Stimulated activated CD8-positive, alpha-beta memory T cell treated with anti-CD3 and anti-CD28 coated beads, Interleukin-4, amount 100 ng/mL, for 1 hour (primary cell): ENCODE measurements at places on chromosomes 6 and 20.

GRCh38 chr6:134056046-134056445 lies 3.6 kb upstream of the SLC2A12 start:
- DNase-seq: no peak

GRCh38 chr6:129317931-129318820 lies 391.8 kb downstream of the ARHGAP18 start:
- DNase-seq: no peak

GRCh38 chr6:134589512-134589911 lies 271.6 kb upstream of the SGK1 start:
- DNase-seq: no peak

- no peak for DNase-seq
Measured at GRCh38 chr6:30814146-30815040, 69.9 kb upstream of the DDR1 start.

GRCh38 chr6:35183935-35184334 lies 29.8 kb upstream of the SCUBE3 start:
- DNase-seq: no peak

DNA sequence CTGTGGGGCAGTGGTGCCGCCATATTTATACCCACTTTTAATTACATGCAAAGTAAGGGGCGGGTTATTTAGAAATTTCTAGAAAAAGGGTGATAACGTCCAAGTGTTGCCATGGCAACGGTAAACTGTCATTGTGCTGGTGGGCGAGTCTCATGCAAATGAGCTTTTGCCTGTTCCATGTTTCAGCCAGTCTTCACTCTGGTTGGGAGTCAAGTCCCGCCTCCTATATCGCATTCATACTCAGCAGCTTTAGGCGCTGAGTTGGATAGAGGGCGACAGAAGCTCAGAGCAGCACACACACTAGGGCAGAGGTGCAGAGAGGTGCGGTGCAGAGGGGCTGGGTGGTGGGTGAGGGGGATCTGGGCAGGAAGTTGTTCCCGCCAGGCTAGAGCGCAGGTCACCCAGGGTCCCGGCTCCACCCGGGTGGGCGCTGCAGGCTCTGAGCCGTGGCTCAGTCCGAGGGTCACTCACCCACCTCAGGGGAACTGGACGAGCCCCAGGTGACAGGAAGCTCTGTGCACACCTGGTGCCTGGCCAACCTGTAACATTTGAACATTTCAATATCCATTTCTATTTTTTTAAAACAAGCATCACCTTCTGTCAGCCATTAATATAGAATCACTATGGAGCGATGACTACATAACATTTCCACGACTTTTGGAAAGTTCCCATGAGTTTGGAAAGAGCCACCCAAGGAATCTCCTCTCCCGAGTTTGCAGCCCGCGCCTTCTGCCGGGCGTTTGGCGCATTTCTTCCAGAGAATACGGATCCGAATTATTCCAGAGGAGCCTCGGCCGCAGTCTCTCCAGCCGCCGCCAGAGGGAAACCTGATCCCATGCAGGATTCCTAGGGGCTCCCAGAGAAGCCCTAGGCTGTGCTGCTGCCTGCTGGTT lies 89.1 kb upstream of the PHACTR3 start:
- no peak for DNase-seq

DNA sequence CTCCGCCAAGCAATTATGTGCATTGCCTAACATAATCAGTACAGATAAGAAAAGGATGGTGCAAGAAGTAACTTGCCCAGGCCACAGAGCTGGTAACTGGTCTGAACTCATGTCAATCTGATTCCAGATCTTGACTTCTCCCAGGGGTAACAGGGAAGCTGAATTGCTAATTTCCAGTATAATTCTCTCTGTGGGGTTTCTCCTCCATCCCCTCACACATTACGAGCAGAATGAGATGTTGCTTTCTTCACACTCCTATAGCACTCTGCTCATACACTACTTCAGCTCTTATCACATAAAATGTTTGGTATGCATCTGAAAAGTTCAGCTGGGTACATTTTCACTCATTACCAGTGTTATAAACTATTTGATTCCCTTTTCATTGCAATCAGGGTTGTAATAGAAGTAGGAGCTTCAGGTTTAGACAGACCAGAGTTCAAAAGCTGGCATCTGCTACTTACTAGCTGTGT lies 24.0 kb upstream of the LRRC1 start:
- DNase-seq: no peak

DNA sequence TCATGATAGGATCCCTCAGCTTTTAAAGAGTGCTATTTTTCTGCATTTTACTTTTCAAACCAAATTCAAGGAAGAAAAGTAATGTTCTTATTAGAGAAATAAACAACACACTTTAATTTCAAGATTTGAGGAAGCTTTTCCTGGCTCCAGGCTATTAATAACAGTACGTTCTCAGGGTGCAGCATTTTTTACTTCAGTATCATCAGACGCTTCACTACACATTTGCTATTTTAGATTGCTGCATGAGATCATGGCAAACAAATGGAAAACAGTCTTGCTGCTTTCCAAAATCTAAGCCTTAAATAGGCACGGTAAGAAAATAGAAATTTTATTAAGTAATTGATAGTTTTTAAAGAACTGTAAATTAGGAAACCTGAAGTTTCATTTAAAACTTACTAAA lies 253.6 kb upstream of the EXOC2 start:
- no peak for DNase-seq

GRCh38 chr6:71855406-71855805 lies 30.9 kb upstream of the RIMS1 start:
- no peak for DNase-seq

- no peak for DNase-seq
Measured at GRCh38 chr6:170505306-170505705, 47.8 kb downstream of the PSMB1 start.

- no peak for DNase-seq
Measured at GRCh38 chr6:43669922-43670622, 17.5 kb downstream of the MRPS18A start.

- no peak for DNase-seq
Measured at GRCh38 chr6:65557224-65557623, 149.8 kb downstream of the EYS start.

DNA sequence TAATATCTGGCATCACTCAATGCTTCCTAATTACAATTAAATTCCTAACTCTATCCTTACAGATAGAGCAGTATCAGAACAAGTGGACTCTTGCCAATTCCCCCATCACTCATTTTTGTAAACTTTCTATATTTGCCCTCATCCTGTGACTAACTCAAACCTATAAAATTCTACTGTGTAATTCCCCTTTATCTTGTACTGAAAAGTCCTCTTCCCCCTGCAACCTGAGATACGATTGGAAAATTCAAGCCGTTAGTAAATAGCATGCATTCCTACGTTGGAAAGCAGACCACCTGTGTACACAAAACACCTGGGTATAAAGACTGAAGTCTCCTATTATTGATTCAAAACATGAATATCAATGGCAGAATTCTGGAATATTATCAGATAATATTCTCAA lies 70.4 kb upstream of the KCNQ5 start:
- DNase-seq: no peak

GRCh38 chr20:57480444-57481160 lies 44.3 kb downstream of the CTCFL start:
- no peak for DNase-seq

GRCh38 chr20:57294550-57294949 lies 28.1 kb upstream of the BMP7 start:
- DNase-seq: no peak

GRCh38 chr6:72931325-72931887 lies 293.9 kb downstream of the KHDC1L start:
- no peak for DNase-seq

- no peak for DNase-seq
Measured at GRCh38 chr6:84908304-84908904, 144.0 kb upstream of the TBX18 start.

GRCh38 chr6:139641376-139641775 lies 266.9 kb upstream of the CITED2 start:
- DNase-seq: no peak

DNA sequence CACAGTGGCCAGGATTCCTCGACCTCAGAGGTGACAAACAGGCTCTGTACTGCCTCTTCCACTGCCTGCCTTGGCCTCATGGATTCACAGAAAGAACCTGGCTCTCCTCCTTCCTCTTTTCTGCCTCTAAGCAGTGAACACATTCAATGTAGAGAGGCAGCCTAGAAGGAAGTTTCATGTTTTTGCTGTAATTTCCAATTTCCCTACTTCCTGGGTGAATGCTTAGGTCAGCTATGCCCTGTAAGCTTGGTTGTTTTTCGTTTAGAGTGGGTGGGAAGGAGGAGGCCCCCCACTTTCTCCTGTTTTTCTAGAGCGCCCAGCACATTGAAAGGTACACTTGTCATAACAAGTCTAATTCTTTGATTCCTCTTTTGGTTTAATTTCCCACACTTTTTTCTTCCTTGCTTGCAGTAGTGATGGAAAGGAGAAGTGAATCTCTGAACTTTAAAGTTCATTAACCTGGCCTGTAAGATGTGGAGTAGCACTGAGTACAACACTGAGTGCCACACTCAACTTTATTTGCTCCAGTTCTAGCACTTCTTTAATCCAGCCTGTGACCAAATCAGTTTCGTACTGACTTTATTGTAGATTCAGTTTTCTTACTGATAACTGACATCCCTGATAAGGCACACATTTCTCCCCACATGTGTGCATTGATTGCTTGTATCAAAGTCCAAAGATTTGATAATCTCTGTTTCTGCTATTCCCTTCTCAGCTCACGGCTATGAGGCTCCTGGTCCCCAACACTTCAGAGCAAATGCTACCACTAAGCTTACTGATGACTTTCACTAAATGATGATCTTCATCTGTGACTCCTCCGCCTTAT lies 100.0 kb upstream of the MAN1A1 start:
- no peak for DNase-seq

DNA sequence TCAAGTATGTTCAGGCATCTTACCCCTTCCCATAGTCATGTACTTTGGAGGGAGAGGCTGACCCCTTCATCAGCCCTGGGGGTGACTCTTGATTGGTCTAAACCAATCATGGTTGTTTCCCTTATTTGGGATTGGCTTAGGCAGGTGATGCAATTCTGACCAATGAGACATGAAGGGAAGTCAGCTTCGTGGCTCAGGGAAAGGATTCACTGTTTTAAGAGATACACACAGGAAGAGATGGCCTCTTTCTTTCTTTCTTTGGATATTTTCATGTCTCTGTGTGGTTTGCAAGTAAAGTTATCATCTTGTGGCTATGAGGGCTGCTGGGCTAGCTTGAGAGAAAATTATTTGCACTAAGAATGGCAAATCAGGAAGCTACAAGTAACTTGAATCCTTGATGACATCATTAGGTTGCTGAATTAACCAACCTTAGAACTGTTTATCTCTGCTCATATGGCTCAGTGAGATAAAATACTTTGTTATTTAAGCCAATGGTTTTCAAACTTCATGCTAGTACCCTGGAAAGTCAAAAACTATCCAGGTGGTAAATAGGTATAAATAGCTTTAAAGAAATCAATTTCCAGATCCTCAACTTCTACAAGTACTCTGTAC lies 144.2 kb upstream of the CENPW start:
- no peak for DNase-seq

GRCh38 chr6:120272038-120272437 lies 922.5 kb upstream of the MAN1A1 start:
- no peak for DNase-seq

- no peak for DNase-seq
Measured at GRCh38 chr6:99810942-99811620, 182.9 kb downstream of the MCHR2 start.

DNA sequence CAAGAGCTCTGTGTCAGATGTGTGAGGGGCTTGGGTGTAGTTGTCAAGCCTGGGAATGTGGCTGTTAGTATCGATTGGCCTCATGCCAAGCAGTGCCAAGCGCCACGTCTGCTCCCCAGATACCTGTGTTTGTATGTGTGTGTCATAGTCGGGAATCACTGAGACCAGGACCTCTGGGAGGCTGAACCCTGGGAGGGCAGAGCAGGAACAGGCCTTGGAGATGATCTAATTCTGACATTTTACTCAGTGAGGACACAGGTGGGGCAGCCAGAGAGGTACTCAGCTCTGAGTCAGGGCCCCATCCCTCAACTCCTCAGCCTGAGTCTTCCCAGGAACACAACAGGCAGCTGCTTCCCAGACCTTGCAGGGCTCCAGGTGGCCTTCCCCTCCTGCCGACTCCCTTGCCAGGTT lies 51.2 kb upstream of the FANCE start:
- DNase-seq: no peak

GRCh38 chr6:125358898-125359297 lies 57.1 kb upstream of the HDDC2 start:
- no peak for DNase-seq

DNA sequence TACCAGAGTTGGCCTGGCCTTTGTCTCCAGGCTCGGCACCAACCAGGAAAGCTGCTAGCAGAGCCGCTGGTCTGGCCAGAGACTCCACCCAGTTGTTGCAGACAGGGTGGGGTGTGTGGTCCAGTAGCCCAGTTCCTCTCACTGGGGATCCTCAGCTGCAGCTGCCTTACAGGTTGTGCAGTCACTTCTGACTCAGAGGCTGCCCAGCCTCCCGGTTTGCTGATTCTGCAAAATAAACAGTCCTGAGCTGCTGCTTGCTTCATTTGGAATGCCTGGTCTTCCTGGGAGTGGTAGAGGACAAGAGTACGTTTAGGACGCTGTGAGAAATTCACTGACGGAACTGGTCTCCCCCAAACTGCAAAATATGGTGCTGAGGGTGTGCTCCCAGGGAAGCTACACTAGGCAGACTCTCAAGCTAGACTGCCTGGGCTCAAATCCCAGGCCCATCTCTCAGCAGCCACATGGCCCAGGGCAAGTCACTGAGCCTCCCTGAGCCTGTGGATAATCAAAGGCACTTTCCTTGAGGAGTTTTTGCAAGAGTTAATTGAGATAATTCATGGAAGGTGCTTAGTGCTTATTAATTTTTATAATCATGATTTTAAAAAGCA lies 246.1 kb downstream of the TFAP2C start:
- no peak for DNase-seq

GRCh38 chr20:37007898-37008649 lies 56.6 kb upstream of the SAMHD1 start:
- DNase-seq: no peak

- DNase-seq: no peak
Measured at GRCh38 chr6:142313284-142313683, 11.5 kb downstream of the ADGRG6 start.

GRCh38 chr6:52403627-52404026 lies 16.5 kb upstream of the EFHC1 start:
- no peak for DNase-seq

GRCh38 chr6:160137989-160138835 lies 16.6 kb downstream of the SLC22A1 start:
- DNase-seq: peak; percentile 11

GRCh38 chr6:154384191-154384590 lies 27.6 kb upstream of the IPCEF1 start:
- DNase-seq: no peak

GRCh38 chr20:50404419-50405234 lies 105.6 kb upstream of the PTPN1 start:
- no peak for DNase-seq

GRCh38 chr20:58522666-58523065 lies 7.5 kb upstream of the APCDD1L start:
- no peak for DNase-seq

DNA sequence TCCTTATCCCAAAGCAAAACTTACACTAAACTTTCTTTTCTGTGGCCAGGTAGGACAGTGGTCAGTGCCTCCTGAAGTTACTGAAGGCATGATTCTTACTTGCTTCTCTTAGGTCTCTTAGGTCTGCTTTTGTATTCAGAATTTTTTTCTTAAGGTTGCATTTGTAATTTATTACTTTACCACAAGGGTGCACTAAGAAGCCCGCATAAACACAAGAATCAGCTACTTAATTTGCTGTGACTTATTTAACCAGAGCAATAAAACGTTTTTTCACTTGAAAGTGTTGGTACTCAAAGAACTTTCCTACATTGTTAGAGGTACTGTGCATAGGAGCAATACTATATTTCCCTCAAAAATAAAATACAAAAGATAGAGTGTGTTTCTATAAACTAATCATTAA lies 75.4 kb upstream of the LAMA2 start:
- DNase-seq: no peak
